ENCODE measurements at places on chromosomes 3 and 15.

GRCh38 chr3:79845546-79845945 is 77.7 kb upstream of the ROBO1 start:
- no peak for DNase-seq

DNA sequence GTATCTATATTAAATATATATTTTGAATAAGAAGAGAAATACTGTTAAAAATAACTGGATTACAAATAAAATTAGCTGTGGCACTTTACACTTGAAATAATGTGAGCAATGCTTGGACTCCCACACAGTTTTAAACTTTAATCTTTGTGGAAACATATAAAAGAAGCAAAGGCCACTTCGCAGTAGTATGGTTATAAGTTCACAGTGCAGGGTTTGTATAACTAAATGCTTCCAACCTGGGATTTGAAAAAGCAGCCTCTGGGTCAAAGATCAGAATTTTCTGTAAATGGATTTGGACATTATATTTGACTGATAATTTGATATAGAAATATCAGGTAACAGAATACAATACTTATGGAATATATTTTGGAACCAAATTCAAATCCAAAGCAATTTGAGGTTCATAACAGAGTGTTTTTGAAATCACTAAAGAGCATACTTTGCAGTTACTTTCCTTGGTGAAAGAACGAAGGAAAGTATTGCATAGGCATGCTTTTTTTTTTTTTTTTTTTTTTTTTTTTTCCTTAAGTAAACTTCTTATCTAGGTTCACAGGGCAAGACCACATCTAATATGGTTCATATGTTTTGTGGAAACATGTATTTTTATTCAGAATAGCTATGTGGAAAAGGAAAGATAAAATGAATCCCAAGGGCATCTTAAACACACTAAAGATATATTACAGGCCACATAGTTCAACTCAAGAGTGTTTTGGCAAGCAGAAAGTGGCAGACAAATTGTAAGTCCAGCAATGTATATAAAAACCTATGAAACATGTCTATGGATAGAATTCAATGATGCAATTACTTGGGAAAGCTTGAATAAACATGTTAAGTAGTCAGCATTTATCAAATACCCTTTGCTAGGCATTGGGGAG is 47.1 kb upstream of the SGO1 start:
- no peak for DNase-seq

DNA sequence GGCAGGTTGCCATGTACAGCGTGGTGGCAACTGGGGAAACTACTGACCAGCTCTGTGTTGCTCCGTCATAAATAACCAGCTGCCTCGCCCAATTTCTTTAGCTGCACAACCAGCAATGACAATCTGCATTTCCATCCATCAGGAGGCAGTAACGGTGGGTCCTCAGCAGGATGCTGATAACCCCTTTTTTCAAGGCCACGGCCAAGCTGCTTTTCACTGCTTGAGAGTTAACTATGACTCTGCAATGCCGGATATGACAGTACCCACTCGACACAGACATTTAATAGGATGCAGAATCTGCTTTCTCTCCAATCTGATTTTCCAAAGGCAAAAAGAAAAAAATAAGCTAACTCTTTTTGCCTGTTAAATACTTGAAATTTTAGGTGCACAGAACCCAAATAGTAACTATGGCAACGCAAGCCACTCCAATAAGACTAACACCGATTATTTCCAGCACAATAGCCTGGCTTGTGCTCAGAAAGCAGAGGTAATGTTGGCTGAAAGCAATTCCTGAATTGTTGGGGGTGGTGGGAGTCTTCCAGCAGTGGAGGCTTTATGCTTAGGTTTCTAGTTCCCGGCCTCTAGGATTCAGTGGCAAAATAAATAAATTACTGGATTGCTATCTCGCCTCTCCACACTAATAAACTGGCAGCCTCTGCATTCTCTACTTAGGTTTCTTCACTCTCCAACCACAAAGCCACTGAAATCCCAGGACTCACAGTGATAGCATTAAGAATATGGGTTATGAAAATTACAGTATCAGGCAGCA is 31.2 kb upstream of the SRGAP3 start:
- DNase-seq, result no peak

DNA sequence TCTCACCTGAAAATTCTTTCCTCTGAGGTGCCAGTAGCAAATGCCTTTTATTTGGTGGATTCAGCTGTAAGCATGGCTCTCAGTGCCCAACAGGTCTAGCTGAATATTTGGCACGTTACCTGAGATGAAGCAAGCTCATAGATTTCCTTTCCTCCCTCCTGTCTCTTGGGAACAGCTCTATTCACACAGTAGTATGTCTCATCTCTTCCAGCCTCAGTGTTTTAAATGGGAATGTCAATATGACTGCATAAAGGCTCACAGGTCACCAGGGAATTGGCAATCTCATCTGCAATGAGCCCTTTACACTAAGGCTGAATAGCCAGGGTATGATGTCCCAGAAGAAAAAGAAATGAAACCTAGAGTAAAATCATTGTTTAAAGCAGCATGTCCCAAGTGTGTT is 733.5 kb downstream of the NTRK3 start:
- no peak for DNase-seq

DNA sequence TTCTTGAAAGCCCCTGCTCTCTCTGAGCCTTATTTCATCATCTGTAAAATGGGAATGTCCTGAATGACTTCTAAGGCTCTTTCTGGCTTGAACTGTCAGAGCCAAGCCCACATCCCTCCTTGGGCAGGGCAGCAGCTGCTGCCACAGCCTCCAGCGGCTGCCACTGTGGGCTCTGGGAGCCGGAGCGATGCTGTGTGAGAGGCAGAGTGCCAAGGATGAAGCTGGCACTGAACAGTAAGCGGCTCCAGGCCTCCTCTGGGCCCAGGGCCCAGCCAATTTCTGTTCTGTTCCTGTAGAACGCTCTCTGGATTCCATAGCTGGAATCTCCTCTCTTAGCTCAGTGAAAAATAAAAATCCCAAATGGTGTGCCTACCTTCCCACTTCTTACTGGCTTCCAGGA is 4.4 kb downstream of the CPLX3 start:
- DNase-seq, result peak; percentile 52

DNA sequence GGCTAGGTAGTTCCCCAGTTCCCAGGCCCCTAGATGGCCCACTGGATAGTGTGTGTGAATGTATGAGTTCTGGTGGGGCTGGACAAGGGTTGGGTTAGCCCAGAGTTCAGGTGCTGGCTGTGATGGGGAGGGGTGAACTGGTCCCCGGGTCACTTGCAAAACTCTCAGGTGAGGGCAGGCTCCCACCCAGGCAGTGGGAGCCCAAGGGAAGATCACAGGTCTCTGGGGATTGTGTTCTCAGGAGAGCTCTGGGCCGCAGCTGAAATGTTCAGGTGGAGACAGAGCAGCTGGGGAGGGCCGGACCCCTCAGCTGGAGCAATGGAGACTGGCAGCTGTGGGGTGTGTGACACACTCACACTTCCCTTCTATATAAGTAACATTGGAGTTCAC is 12.8 kb upstream of the FAM98B start:
- DNase-seq, result no peak

- no peak for DNase-seq
Measured at GRCh38 chr15:45094358-45094730, 19.6 kb downstream of the DUOX2 start.

DNA sequence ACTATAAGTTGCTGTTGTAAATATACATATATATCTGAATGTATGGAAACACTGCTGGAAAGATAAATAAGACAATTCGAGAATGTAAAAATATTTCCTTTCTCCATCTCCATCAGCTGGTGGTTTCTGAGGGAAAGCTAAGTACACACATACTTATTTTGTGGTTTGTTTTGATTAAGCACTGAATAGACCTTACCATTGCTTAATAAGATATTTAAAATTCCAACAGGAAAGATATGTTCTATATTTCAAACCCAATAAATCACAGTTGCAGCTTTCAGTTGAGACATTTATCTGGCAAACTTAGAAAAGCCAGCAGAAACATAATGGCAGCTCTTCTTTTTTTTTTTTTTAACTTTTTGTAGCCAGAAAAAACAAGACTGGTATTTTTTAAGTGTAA is 160.4 kb downstream of the VGLL3 start:
- DNase-seq, result no peak

DNA sequence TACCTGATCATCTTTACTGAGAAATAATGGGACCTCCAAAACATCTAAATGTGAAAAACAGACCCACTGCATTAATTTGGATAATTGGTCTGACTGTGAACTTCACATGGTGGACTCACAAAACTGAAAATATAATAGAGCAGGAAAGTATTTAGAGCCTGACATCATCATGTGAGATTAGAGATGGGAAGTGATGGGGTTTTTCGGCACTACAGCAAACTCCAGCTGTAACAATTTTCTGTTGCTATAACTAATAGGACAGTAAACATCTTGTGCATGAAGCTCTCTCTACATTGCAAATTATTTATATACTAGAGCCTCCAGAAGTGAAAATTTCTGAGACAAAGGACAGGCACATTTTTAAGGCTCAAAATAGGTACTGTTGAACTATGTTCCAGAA is 32.2 kb downstream of the VEPH1 start:
- DNase-seq, result no peak

GRCh38 chr3:39154280-39155021 is 1.1 kb upstream of the CSRNP1 start:
- DNase-seq, result no peak

GRCh38 chr3:152089528-152089927 is 179.2 kb upstream of the MBNL1 start:
- DNase-seq, result no peak
